ENCODE measurements at places on chromosomes 4 and X.

- DNase-seq = no peak
Measured at GRCh38 chrX:14039344-14039743, 9.7 kb upstream of the GEMIN8 start.

- DNase-seq = no peak
Measured at GRCh38 chr4:99651811-99652485, 5.7 kb downstream of the C4orf54 start.

GRCh38 chr4:152485726-152486276 is 50.1 kb downstream of the FBXW7 start:
- no peak for DNase-seq

DNA sequence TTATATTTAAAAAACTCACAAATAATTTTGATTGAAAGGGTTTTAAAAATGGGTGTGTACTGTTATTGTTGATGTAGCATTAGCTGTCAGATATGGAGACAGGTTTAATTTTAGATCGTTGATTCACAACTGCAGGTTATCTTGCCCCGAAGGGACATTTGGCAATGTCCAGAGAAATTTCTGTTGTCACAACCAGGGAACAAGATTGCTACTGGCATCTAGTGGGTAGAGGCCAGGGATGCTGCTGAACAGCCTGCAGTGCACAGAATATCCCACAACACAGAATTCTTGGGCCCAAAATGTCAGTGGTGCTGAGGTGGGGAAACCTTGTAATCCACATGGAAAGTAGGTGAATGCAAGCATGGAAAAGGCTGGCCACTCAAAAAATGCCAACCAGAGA is 114.9 kb downstream of the MAGEB17 start:
- no peak for DNase-seq

- DNase-seq = no peak
Measured at GRCh38 chrX:69153060-69153730, 12.1 kb downstream of the PJA1 start.

DNA sequence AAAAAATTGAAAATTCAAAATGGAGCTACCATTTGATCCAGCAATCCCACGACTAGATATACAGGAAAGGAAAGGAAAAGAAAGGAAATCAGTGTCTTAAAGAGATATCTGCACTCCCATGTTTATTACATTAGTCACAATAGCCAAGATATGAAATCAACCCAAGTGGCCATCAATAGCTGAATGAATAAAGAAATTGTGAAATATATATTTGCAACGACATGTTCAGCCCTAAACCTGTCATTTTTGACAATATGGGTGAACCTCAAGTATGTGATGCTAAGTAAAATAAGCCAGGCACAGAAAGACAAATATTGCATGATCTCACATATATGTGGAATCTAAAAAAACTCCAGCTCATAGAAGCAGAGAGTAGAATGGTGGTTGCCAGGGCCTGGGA is 155.1 kb downstream of the ANXA5 start:
- no peak for DNase-seq

DNA sequence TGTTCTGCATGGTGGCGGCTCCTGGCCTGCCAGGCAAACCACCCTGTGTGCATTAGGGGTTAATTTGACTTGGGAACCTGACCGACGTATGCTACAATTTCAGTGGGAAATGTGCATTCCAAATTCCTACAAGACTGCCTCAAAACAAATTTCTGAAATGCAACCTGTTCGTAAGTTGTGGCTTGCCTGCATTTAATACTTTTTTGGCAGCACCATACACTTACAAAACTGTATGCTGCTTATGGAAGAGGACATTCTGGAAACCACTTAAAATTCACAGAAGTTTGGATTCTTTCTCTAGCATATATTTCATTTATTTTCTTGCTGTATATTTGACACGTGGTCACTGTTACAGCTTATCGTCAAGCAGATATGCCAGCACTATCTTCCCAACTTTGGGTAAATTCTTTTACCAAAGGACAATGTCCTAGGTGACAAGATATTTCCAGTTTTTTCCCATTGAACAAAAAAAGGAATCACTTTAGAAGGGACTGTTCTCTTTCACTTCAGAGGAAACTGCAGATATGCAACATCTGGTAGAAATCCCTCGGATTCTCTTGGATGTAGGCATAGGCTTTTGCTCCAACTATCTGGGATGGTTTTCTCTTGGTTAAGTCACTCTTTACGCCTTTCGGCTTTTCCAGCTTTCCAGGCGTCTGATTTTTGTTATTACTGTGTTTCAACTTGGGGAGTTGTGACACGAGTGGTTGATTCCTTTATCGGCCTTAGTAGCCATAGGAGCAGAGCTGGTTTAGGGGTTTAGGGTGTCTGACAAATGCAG is 9.7 kb upstream of the TENM3 start:
- no peak for DNase-seq

DNA sequence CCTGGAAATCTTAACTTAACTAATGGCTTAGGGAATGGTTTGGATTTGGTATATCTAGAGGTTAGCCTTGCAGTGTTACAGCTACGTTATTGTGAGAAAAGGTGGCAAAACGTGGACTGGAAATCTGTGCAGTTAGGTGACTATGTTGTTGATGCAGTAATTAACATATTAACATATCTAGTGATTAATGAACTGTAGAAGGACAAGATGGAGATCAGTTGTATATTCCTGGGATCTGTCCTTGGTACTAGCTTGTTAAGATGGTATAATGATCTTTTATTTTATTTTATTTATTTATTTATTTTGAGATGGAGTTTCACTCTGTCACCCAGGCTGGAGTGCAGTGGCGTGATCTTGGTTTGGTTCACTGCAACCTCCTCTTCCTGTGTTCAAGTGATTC is 36.9 kb downstream of the GPAT3 start:
- DNase-seq = no peak

DNA sequence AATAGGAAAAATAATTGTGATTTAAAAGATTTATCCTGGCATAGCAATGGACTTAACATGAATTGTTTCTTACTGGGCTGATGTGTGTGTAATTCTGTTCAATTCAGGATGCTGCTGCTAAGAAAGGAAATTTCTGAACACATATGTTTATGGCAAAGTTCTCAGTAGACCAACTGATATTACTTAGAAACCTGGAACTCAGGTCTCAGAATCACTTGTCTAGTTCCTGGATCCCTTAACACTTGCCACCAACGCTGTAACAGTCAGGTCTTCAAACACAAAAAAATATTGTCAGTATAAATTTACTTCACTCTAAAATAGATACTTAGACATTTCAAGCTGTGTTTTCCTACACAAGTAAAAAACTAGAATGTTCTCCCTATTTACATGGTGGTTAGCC is 5.5 kb downstream of the CASP3 start:
- no peak for DNase-seq

DNA sequence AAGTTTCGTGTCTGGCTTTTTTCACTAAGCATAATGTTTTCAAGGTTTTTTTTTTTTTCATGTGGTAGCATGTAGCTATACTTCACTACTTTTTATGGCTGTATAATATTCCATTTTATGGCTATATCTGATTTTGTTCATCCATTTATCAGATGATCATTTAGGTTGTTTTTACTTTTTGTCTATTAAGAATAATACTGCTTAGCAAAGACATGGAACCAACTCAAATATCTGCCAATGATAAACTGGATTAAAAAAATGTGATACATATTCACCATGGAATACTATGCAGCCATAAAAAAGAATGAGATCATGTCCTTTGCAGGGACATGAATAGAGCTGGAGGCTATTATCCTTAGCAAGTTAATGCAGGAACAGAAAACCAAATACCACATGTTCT is 32.7 kb upstream of the ZNF280C start:
- no peak for DNase-seq

GRCh38 chrX:27439771-27440170 is 23.4 kb downstream of the PPP4R3C start:
- DNase-seq = no peak

- DNase-seq = no peak
Measured at GRCh38 chrX:151875270-151876026, 37.2 kb upstream of the MAGEA4 start.

DNA sequence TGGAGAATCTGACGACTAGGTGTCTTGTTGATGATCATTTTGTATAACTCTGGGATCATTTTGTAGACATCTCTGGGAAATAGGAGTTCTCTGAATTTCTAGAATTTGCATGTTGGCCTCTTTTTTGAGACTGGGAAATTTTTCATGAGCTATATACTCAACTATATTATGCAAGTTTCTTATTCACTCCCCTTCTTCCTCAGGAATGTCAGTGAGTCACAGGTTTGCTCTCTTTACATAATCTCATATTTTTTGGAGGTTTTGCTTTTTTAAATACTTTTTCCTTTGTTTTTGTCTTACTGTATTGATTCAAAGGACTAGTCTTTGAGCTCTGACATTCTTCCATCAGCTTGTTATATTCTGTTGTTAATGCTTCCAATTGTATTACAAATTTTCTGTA is 1324.2 kb downstream of the TECRL start:
- no peak for DNase-seq

- DNase-seq = no peak
Measured at GRCh38 chrX:66918511-66918910, 279.6 kb upstream of the EDA2R start.

- no peak for DNase-seq
Measured at GRCh38 chr4:122117743-122118142, 34.4 kb upstream of the BLTP1 start.

DNA sequence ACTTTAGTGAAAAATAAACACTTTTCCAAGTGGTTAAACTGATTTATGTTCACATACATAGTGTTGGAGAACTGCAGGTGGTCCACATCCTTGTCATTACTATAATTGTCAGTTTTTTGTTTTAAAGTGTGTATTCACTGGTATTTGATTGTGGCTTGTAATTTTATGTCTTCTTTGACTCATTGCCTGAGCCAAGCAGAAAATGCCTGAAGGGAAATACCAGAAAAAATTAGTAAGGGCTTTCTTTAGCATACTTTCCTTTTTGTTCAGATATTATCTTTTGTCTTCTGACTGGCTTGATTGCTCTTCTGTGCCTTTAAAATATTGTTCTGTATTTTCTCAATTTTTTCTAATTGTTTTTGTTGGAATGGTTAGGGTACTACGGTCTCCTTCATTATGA is 981.3 kb downstream of the C4orf33 start:
- no peak for DNase-seq

- no peak for DNase-seq
Measured at GRCh38 chr4:185101354-185101890, 41.6 kb upstream of the SLC25A4 start.

GRCh38 chr4:55083735-55084134 is 41.7 kb downstream of the KDR start:
- DNase-seq = no peak

DNA sequence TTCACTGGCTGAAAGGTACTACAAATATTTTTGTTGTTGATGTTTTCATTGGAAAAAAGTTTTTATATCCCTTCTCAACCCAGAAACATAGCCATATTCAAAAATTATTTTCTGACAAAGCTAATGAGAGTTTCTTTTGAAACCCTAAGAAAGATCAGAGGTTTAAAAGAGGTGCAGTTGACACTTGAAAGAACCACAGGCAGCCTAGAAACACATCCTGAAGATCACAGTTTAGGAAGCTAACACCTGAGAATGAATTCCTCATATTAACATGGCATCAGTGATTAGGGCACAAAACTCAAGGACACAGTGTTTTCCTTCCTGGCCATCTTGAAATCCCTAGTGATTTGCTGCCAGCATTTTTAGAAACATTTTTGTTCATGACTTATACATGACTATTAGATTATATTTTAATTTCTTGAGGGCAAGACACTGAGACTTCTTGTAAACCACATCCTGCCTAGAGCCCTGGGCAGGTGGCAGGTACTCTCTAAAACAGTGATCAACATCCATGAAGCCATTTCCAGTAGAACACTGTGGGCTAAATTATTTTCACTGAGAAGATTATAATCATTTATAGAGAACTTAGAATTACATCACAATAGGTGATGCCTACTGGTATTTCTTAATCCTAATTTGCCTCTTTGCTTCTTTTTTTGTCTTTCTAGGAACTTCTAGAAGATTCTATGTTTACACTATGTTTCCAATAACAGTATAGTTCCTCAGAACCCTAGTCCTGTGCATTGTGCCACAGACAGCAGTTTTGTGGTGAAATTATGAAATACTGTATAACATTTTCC is 80.0 kb downstream of the ARSJ start:
- DNase-seq = no peak

GRCh38 chr4:102388611-102389010 is 43.3 kb upstream of the SLC39A8 start:
- no peak for DNase-seq

DNA sequence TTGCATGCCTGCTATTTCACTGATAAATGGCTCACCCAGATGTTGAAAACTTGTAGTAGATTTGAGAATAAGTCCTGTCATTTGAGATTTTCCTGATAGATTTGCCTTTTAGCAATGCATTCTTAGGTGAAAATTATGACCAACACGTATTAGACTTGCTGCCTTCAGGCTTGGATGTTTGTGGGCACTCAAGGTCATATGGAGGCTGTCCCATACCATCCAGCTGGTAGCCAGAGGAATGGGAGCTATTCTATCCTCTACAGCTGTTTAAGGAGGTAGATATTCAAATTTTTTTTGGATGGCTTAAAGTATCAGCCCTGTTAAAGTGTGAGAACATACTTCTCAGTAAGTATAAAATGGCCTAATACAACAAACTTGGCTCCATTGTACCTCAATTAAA is 34.7 kb downstream of the RTL3 start:
- DNase-seq = no peak

GRCh38 chr4:94274912-94275311 is 67.2 kb downstream of the SMARCAD1 start:
- no peak for DNase-seq

GRCh38 chr4:139669890-139670289 is 4.3 kb downstream of the MGST2 start:
- DNase-seq = no peak

- DNase-seq = no peak
Measured at GRCh38 chr4:173509036-173510001, 20.7 kb downstream of the HAND2 start.

DNA sequence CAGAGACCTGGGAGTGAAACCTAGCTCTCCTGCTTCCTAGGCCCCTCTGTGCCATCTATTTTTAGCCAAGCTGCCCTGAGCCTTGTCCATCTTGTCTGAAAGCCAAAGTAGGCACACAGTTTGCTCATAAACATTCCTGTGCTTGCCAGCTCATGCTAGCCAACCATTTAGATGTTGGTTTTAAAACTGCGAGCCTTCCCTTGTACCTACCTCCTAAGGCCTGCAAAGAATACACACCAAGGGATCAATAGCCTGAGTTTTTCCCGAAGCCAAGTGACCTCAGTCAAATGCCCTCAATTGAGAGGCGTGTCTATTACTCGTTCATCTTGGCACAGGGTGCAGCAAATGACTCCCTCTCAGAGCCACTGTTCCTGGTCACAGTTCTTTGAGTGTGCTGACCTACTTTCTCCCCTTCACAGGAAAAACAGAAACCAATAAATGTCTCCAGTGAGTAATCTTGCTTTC is 48.5 kb downstream of the ZCCHC12 start:
- no peak for DNase-seq

- no peak for DNase-seq
Measured at GRCh38 chr4:2253160-2254084, 8.5 kb downstream of the MXD4 start.

DNA sequence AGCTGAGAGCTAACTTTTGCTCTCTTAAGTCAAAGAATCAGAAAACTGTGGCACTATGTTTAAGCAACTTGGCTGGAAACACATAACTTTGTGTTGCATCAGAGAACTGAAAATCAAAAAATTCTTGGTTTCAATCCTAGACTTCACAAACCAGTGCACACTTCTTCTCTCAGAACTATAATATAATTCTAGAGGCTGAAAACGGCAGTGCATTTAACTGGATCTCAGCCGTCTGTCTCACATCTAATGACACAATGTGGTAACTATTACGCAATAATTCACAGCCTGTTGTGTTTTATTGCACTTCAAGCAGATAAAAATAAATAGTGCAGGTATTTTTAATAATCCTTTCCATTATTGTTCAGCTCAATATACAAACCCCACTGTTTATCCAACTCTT is 260.6 kb upstream of the DIAPH2 start:
- DNase-seq = no peak

Data from activated T-cell treated with anti-CD3 and anti-CD28 coated beads for 48 hours (primary cell).